ENCODE measurements at places on chromosomes 13 and 19.

DNA sequence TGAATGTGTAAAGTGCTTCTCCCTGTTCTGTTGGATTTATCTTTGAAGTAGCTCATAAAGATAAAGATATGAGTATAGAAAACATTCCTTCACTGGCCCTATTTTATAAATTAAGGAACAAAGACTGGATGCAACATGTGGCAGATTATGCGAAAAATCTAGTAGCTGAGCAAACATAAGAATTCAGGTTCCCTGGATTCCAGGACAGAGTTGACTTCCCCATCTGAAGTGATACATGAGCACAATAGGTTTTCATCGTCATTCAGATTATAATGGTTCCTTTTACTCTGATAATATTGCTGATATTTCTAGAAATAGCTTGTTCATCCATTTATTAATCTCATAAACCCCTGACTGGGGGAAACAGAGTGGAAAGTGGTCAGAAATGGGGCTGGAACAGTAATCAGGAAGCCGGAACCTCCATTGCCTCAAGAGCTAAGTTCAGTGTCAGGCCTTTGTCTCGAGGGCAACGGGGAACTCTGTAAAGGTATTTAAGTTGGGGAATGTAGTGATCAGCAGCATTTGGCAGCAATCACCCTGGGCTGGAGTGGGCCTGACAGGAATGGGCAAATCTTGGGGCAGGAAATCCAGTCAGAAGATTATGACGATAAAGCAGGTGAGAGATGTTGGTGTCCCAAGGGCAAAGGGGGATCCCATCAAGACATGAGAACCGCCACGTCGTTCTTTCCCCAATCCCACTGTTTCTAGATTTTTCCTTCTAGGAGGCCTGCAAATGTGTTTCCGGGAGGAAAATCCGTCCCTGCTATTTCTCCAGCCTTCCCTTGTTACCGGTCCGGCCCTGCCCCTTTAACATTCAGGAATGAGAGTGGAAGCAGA is 232.5 kb upstream of the SERP2 start:
- no peak for DNase-seq

DNA sequence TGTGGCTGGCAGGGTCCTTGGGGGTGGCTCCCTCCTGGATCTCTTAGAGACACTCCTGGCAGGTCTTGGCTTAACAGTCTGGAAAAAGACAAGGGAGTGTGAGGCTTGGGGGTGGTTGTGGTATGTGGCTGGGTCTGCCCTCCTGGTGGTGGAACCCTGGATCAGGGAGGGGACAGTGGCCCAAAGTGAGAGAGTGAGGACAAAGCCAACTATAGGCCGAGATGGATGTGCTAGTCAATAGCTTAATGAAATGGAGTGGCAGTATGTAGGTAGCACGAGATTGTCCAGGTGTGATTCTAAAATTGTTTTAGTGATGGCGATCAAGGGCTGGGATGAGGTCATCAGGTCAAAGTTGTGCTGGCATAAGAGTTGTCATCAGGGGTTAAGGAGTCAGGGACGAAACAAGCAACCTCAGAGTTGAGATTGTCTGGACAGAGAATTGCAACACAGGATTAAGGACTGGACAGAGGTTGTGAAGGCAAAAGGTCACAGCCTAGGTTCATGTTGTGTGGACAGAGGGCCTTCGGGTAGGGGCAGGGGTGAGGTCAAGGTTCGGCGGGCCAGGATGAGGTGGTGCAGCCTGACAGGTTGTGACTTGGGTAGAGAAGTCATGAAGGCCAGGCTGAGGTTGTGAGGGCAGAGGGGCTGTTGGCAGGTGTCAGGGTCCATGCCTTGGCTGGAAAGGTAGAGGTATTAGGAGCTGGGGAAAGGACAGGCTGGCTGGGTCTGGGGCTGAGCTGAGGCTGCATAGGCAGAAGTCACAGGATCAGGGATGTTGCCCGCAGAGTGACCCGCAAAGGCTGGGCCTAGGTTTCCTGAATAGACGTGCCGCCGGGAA is 4.5 kb upstream of the RASAL3 start:
- DNase-seq, result no peak

DNA sequence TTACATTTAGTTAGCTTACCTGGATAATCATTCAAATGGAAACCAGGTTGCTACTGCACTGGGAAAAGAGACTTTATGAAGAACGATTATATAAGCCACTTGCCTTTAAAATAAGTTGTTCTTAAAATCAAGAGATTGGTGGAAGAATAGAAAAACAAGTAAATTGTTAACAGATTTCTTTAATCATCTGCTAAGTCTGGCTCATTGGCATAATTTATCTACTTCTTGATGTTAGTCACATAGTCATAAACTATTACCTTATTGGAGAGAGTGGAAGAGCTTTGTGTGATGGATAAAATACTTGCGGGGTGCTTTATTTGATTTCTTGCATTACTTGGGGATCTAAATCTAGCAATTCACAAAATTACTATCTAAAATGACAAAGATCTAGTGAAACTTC is 6.8 kb downstream of the LSM14A start:
- DNase-seq, result no peak

DNA sequence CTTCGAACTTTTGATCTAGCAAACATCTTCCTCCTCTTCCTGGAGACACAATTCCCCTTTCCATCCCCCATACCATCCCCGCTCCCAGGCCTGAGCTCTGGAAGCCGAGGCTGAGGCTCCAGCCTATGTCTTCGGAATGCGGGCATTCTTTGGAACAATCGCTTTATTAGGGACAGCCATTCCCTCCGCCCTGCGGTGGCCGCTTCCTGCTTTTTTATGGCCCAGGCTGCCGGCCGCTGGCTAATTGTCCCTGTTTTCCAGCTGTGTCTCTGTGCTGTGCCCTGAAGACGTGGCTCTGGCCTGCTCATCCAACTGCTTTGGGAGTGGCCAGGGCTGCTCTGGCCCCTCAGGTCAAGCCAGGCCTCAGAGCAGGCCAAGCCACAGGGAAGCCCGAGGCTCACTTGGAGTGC is 2.1 kb upstream of the CDX2 start:
- no peak for DNase-seq

- peak; percentile 25 for DNase-seq
These were observed 105.6 kb downstream of the SPRY2 start for GRCh38 chr13:80235166-80235966.

DNA sequence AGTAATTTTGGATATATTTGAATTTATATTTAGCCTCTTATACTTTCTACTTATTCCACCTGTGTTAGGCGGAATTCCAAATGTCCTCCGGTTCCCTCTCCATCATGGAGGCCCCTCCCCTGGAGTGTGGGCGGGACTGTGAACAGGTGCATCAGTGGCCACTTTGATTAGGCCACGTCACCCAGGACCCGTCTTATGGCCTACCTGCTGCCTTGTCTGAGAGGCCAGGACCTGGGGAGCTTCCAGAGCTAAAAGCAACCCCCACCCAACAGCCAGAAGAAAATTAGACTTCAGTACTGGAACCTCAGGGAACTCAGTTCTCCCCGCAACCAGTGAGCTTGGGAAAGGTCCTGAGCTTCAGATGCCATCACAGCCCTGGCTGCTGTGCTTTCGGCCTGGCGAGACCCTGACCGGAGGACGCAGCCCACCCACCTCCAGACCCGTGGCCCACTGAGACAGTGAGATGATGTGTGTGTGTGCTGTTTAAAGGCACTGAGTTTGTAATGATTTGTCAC is 200.2 kb upstream of the SOX1 start:
- DNase-seq, result no peak

GRCh38 chr13:49869519-49869918 is 66.6 kb downstream of the SPRYD7 start:
- no peak for DNase-seq

DNA sequence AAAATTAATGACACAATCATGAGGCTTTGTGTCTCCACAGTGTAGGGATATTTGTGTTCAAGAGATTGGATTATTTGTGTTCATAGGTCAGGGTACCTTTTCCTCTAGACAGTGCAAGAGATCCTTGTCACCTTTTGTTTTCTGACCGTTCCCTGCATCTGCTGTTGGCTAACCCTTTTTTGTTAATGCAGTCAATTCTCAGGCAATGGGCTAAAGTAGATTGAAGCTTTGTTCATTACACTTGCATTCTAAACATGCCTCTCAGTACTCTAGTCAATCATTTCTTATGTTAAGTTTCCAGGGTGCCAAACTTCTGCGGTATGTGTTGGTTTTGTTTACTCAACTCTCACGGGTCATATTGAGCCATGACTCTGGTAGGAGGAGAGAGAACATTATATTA is 1.8 kb upstream of the MED4 start:
- no peak for DNase-seq

- no peak for DNase-seq
These were observed 16.6 kb downstream of the ZNF536 start for GRCh38 chr19:30388819-30389218.

GRCh38 chr19:50000841-50001557 is 24.2 kb downstream of the VRK3 start:
- no peak for DNase-seq

- DNase-seq, result no peak
These were observed 3.8 kb downstream of the ZC3H4 start for GRCh38 chr19:47109541-47110375.

DNA sequence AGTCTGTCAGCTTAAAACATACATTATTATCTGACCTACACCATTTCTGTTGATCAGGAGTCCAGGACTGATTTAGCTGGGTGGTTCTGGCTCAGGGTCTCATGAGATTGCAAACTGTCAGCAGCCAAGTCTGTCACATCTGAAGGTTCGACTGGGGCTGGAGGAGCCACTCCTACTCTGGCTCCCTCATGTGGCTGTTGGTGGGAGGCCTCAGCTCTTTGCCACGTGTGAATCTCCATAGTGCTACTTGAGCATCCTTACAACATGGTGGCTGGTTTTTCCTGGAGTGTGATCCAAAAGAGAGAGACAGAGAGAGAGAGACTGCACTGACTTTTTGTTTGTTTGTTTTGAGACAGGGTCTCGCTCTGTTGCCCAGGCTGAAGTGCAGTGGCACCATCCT is 63.6 kb upstream of the NFIC start:
- DNase-seq, result no peak

DNA sequence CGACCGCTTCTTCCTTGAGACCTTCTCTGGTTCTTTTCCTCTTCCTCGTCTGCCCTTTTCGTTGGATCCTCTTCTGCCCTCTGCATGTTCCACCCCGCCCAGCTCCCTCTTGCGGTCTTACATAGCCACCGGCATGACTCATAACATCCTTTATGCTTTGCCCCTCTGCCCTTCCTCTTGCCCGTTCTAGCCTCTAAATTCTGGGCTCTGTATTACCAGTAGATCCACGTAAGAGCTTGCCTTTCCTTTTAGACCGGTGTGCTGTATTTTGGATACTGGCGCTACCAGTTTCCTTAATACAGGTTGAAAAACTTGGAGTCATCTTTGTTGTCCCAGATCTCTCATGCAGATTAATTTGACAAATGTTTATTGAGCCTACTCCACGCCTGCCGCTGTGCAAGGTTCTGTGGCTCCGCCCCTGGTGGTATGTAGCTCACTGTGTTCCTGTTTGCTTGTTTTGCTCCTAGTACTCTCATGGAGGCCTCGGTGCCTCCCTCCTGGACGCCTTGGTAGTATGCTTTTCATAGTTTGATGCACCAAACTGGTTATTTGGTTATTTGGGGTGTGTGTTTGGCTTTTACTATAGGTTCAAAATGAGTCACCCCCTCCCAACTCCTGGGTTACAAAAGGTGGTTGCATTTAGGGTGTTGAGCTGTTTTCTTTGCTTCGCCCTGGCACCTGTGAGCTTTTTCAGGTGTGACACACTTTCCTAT is 1.7 kb downstream of the GTF3A start:
- no peak for DNase-seq

DNA sequence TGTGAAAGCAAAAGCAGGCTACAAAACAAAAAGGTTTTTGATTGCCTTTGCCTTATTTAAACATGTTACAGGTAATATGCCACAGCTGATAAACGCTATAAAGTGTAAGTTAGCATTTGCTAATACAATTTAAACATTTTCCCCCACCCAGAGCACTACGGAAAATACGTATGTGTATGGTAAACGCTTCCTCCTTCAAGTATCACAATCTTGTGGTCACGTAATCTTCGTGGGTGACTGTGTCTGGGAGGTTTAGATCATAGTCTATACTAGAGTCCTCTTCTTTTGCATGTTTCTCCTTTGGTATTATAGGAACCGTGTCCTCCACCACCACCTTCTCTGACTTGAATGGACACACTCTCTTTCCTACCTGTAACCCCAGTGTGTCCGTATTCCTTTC is 38.1 kb upstream of the POSTN start:
- no peak for DNase-seq

- no peak for DNase-seq
These were observed 16.2 kb downstream of the PSPC1 start for GRCh38 chr13:19766591-19766990.

DNA sequence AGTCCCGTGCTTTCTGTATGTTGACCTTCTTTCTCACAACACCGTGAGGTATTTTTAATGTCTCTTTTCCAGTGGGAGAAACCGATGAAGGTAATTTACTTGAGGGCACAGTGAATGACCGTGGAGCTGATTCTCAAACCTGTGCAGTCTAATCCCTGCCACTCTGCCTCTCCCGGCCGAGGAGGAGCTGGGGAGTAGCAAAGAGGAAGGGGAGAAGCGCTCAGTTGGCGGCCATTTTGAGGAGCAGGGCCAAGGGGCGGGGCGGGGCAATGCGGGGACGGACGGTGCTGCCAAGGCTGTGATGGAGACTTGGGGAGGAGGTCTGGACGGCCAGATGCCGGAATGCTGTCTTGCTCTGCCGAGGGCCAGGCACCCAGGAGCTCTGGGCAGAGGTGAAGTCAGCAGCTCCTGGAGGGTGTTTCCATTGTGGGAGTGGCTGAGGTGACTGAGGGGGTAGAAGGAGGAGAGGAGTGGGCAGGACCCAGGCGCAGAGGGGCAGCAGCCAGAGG is 12.4 kb upstream of the RANBP3 start:
- DNase-seq, result no peak

DNA sequence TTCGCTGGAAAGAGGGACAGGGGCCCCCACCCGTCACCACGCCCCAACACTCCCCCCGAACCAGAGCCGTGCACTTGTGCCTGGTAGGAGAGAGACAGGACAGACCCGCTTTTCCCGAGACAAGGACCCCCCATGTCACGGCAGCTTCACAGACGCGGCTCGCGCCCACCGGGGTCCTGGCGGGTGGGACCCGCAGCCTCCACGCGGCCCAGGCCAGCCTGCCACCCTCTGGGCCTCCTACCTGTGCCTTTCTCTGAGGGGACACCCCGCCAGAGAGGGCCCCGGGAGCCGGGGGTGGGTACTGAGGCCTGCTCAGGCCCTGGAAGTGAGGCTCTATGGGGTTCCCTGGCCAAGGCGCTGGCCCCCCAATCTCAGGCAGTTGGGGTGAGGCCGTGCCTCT is 4.0 kb upstream of the MISP start:
- DNase-seq, result no peak

- no peak for DNase-seq
These were observed 264.3 kb downstream of the FOXO1 start for GRCh38 chr13:40401911-40402776.

DNA sequence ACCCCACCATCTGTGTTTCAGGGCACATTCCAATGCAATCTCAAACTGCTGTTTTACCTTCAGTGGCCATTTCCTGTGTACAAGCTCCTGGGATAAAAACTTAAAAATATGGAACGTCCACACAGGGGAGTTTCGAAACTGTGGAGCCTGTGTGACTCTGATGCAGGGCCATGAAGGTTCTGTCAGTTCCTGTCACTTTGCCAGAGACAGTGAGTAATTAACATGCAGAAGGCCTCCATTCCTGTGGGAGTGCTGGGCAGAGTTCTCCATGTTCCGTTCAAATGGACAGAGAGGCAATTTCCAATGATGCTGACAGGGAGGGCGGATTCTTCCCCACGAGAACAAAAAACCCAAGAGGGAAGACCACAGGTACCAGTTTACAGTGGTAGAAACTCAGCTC is 24.4 kb downstream of the WDR88 start:
- no peak for DNase-seq
